Tibial nerve (tissue), 4 donors: ENCODE measurements at places on chromosomes 1 and 21.

GRCh38 chr1:183916574-183916973 lies 111.7 kb downstream of the RGL1 start:
- DNase-seq, result no peak

GRCh38 chr1:236365999-236366570 lies 28.0 kb upstream of the EDARADD start:
- DNase-seq, result no peak

- no peak for DNase-seq
Observed at GRCh38 chr21:42013376-42013775, 3.2 kb upstream of the ZBTB21 start.

DNA sequence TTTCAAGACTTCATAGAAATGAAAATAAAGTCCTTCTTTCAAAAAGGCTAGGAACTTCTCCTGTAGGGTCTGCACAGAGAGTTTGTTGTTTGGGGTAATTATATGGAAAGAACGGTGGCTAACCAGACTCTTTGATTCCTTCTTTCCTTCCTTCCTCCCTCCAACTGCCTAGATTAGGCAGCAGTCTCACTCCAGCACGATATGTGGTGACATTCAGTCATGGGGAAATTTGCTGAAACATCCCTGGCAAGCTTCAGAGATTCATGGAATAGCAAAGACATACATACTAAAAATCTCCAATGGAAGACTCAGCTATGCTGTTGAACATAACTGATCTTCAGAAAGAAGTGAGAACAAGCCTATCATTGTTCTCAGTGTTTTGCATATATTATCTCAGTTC lies 4.3 kb downstream of the NTMT2 start:
- DNase-seq, result no peak

DNA sequence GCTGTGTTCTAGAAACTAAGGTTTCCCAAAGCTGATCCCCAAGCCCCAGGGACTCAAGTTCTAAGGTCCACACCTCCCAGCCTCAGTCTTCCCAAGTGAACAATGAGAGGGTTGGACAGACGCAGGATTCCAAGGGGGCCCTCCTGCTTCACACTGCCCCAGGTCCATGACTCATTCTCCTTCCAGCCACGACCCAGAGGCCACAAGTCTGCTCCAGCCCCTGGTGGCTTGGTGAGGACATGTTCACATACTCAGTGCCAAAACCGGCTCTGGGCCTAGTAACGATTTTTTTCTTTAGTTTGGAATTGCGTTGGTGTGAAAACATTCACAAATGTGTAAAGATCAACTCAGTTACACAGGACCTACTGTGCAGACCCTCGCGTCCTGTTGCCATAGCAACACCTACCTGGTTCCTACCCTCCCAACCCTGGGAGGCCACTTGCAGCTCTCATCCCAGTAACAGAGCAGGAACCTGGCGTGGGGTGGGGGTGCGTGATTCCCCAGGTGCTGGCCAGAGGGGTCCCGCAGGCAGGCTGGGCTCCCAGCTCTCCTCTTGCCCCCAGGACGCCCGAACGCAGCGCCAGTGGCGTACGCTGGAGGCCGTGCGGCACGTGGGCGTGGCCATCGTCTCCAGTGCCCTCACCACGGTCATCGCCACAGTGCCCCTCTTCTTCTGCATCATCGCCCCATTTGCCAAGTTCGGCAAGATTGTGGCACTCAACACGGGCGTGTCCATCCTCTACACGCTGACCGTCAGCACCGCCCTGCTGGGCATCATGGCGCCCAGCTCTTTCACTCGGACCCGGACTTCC lies 57.0 kb downstream of the DISP3 start:
- no peak for DNase-seq

GRCh38 chr1:109530457-109531087 lies 9.1 kb upstream of the GPR61 start:
- DNase-seq, result no peak
